Purkinje cell (primary cell): ENCODE measurements at places on chromosomes 6 and 20. TPM values are rescaled to one million over a fixed set of nuclear protein-coding genes. Genes with fewer than 3 reads are reported as not detected.

DDX39B gene
- polyA plus RNA-seq, result 76.0 and 88.5 TPM in 2 replicates

MOG gene
- 1.7 and 2.1 TPM in 2 replicates for polyA plus RNA-seq

GPLD1 gene
- polyA plus RNA-seq, result 5.4 and 6.0 TPM in 2 replicates

NNAT gene
- polyA plus RNA-seq, result 28.4 and 42.2 TPM in 2 replicates

LTA gene
- polyA plus RNA-seq, result not detected in 2 replicates

PROKR2 gene
- not detected in 2 replicates for polyA plus RNA-seq
